Inflammatory macrophage (primary cell): ENCODE measurements at places on chromosomes 12 and 14.

- DNase-seq = no peak
Measured at GRCh38 chr14:24062216-24062980, 9.0 kb upstream of the CPNE6 start.

GRCh38 chr14:29930283-29930682 is 2.6 kb upstream of the PRKD1 start:
- DNase-seq = no peak

- no peak for DNase-seq
Measured at GRCh38 chr12:75979181-75979580, 52.4 kb downstream of the PHLDA1 start.

DNA sequence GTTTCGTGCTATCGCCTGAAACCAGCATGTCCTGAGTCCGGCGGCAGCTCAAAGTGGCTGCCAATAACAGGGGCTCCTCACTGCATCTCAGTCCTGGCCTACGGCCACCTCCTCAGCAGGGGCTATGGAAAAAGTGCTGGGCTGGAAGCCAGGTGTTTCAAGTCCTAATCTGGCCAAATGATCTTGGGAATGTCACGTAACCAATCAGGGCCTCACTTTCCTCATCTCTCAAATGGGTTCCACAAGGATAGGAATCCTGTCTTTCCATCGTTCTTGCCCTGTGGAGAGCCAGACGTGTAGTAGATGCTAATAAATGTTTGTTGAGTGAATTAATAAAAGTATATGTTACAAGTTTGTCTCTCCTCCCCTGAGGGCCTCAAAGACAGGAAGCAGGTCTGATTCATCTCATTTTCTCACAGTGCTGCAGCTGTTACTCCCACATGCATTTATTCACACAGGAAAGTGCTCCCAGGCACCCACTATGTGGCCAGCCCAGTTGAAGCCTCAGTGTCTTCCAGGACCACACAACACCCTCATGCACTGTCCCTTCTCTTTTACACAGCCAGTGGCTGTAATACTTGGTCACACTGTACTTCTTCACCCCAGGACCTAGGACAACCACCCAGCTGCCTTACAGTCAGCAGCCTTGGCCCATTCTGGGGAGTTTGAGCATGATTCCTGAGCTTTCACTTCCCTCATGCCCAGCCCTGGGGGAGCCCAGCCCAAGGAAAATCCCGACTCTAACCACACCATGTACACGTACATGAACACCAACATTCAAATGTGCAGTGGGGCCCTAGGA is 5.0 kb downstream of the CMKLR1 start:
- DNase-seq = peak; percentile 90

DNA sequence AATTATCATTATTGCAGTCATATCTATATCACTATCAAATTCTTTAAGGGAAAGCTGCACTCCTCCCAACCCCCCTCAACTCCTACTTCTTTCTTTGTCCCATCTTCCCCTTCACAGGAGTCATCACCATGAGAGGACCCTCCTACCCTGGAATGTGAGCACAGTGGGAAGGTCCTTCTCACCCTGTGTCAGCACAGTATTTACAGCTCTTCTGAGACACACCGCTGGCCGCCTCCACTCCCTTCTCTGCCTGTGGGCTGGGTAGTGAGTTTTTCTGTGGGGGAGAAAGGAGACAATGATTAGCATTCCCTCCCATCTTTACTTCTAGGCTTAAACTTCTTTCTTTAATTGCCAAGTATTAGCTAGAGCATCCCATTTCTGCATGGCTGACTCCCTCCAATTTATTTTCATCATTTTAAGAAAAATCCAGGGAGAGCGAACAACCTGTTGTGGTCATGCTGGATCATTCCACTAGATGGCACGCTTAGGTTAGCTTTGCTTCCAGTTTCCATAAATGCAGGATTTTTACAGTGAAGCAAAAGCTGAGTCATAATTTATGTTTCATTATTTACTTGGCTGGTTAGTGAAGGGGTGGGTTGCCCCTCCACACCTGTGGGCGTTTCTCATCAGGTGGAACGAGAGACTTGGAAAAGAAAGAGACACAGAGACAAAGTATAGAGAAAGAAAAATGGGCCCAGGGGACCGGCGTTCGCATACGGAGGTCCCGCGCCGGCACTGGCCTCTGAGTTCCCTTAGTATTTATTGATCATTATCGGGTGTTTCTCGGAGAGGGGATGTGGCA is 188.5 kb downstream of the ALX1 start:
- peak; percentile 60 for DNase-seq

DNA sequence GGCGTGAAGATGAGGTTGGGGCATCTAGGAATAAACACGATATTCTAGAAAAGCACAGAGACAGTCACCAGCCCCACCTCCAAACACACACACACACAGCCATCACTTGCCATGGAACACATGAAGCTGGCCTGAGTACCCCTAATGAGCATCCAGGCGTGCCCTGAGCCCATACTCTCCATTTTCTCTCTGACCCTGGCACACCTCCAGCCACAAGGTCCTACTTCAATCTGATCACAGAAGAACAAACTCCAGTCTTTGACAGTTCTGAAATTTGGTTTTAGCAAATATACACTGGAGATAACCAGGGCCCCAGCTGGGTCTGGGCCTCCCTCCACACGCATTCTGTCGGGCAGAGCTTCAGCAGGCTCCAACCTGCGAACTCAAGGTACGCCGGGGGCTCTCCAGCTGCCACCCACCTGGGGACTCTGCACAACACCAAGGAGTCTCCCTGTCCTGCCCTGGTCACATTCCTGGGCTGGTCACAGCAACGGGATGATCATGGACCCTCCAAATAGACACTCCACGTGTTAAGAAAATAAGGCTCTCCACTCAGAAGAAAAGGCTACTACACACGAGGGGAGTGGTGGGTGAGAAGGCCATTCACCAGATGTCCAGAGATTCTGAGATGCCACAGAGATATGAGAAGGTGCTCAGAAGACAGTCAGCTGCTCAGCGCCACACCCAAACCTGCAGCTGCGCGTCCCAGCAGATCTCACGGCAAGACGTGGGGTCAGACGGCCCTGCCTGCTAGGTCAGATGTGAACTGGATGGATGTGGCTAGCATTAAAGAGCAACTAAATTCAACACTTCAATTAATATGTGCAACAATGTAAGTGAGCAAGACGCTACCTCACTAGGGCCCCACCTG is 57.0 kb upstream of the PNMA1 start:
- DNase-seq = no peak

GRCh38 chr12:39975374-39975918 is 130.4 kb downstream of the SLC2A13 start:
- no peak for DNase-seq

DNA sequence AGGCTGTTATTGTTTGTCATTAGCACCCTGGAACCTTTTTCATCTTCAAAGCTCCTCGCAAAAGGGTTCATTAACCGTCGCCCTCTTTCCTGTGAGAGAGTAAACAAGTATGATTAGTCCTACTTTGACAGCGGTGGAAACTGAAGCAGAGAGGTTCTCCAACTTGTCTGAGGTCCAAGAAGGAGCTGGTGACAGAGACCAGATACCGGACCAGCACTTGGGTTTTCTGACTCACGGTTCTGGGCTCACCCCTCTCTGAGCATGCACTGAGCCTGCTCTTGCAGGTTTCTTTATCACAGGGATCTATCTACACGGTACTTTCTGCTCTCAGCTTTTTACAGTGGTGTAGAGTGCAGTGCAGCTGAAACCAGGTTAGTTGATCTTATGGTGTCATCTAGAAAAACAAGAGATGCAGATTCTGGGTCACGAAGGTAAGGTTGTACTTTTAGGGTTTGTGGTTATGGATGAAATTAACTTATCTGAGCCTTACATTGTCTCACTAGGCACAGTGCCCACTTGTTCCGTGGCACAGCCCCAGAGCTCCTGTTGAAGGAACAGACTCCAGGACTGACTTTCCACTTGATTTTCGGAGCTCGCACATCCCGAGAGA is 62.1 kb downstream of the PPP2R5C start:
- no peak for DNase-seq

DNA sequence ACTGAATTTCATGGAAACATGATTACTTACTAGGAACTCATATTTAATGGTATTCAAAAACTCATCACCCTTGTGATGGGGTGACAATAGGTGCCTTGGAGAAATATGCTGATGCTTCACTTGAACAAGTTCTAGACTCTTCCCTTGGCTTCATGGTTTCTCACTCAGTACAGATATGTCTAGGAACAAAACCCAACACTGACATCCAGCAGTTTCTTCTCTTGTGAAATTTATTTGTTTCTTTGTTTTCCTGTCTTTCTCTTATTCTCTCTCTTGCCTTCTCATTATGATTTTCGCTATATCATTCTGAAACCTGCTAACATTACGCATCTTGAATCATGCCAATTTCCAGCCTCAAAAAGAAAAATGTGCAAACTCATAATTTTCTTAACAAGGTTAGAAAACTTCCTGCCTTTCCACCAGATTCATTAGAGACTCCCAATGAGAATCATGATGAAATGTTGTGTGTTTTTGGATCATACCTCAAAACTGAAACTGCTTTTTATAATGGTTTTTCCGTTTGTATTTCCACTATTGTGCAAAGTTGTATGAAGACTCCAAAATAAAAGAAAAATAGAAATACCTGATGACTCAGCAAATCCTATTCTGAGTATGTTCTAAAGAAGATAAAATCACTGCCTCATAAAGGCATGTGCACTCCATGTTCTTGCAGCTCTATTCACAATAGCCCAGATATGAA is 1021.5 kb downstream of the TMEM121 start:
- DNase-seq = no peak

DNA sequence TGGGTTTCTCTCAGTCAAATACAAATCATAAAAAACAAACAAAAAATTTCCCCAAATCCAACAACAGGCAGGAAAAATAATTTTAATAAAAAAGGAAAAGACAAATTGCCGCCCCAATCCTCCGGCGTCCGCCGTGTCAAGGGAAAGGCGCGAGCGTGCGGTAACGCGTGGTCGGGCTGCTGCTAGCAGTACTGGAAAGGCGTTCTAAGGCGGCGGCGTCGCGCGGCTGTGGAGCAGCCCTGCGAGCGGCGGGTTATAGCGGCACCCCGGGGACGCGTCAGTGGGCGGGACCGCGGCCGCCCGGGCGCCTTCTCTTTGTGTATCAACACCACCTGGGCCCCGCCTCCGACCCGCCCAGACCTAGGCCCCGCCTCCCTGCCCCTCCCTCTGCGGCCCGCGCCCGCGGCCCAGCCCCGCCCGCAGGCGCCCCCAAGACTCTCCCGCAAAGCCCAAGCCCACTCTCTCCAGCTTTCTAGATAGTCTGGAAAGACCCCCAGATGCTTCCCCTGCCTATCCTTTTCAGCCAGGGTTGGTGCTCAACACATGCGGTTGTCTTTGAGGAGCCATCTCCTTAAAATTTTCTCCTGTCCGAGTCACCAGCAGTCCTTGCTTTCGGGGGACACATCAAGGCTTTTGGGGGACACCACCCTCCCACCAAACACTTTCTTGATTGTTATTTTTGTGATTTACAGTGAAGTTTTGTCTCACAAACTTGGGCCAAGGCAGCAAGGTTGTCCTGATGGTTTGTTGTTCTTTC is at the start of gene SLC38A2:
Gene SLC38A2 (minus strand): TSS at position 230 of the 757 bp plus-strand sequence. CDS start 1,480 bp downstream, outside the sequence.
- DNase-seq = peak; percentile 97

DNA sequence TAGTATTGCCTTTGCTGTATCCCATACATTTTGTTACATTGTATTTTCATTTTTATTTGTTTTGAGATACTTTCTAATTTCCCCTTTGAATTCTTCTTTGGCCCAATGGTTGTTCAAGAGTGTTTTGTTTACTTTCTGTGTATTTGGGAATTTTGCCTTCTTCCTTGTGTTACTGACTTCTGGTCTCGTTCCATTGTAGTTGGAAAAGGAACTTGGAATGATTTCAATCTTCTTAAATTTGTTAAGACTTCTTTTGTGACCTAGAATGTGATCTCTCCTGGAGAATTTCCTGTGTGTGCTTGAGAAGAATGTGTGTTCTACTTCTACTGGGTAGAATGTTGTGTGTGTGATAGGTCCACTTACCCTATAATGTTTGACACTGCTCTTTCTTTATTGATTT is 304.4 kb upstream of the RTL1 start:
- DNase-seq = no peak

GRCh38 chr14:65041434-65041915 is 54.8 kb downstream of the FNTB start:
- DNase-seq = no peak

DNA sequence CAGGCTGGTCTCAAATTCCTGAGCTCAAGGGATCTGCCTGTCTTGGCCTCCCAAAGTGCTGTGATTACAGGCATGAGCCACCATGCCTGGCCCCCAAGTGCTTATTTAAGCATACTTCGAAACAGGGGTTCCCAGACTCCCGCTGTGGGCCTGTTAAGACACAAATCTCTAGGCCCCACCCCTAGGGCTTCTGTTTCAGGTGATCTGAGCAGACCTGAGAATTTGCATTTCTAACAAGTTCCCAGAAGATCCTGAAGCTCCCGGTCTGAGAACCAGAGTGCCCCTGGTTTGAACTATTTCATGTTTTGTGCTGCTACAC is 25.0 kb downstream of the GCH1 start:
- DNase-seq = no peak

- DNase-seq = no peak
Measured at GRCh38 chr12:30691122-30691879, 4.4 kb downstream of the IPO8 start.

GRCh38 chr12:119512772-119513497 is 80.6 kb upstream of the TMEM233 start:
- DNase-seq = no peak

DNA sequence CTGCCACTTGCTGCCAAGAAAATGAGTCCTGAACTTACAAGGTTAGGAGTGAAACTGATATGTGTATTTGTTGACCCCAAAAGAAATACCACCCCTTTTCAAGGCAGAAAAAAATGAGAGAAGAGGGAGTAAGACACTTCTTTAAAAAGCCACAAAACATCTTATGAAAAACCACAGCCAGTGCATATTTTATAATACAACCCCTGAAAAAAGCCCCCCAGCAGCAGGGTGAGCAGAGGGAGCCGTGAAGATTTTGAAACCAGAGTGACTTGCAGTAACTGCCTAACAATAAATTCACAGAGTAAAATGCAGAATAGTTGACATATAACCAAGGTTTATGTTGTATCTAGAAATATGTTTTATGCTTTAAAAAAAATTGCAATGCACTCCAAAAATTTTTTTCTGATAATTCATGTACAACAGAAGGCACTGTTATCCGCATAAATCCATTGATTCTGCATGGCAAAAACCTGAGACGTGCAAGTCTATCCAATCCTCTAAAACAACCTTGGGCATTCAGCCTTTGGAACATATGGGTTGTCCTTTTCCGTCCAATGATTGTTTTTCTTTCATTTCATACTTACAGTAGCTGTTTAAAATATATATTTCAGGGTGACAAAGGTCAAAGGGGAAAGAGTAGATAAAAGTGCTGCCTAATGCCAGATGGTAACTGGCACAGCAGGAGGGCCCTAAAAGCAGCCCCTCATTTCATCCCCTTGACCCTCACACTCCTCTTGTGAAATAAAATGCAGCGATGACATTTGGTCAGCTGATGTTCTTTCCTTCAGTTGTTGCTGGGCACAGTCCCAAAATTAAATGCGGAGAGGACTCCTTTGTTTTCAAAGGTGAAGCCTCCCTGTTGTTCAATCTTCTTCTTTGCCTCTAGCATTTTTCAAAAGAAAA is 65.3 kb downstream of the IPO8 start:
- DNase-seq = no peak

GRCh38 chr12:105946493-105946901 is 192.3 kb downstream of the NUAK1 start:
- DNase-seq = no peak
